T47D (cell line): ENCODE measurements at places on chromosomes 1 and 21.
A peak's percentile ranks its signal among the peaks of the same experiment; 100 is the strongest.

DNA sequence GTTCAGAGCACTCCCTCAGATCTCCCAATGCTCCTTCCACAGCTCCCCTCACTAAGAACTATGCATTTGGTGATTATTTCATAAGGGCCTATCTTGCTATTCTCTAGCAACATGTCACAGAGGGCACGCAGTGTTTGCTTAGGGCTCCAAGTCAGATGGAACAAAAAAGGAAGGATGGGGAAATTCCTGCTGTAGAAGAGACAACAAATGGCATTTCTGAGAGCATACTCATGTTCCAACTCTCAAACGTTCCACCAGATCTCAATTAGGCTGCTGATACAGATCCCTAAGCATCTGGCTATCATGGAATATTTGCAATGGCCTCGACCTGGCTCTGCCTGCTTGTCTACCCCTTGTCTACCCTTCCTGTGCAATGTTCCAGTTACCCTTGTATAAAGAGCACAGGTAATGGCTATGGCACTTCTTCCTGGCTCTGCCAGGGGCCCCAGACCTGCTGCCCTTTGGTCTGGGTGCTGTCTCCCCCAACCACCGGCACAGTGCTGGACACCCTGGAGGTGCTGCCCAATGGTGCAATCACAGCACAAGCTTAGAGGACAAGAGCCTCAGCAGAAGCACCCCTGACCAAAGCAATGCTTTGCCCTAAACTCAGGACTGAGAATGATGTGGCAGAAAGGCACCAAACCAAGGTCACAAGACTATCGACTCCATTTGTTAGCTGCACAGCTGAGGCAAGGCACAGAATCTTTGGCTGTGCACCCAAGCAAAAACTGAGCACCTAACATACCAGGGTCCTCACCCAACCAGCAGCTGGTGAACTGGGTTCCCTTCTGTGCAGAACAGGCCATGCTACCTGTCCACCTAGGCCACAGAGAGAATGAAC is 3.6 kb downstream of the PARP1 start:
- no peak for DNase-seq

- DNase-seq, result no peak
These were observed 107.6 kb downstream of the NOS1AP start for GRCh38 chr1:162177126-162177525.

GRCh38 chr1:13703558-13704490 is 3.8 kb downstream of the PRDM2 start:
- DNase-seq, result no peak

GRCh38 chr1:232574889-232575762 is 54.8 kb downstream of the SIPA1L2 start:
- peak; percentile 54 for DNase-seq

DNA sequence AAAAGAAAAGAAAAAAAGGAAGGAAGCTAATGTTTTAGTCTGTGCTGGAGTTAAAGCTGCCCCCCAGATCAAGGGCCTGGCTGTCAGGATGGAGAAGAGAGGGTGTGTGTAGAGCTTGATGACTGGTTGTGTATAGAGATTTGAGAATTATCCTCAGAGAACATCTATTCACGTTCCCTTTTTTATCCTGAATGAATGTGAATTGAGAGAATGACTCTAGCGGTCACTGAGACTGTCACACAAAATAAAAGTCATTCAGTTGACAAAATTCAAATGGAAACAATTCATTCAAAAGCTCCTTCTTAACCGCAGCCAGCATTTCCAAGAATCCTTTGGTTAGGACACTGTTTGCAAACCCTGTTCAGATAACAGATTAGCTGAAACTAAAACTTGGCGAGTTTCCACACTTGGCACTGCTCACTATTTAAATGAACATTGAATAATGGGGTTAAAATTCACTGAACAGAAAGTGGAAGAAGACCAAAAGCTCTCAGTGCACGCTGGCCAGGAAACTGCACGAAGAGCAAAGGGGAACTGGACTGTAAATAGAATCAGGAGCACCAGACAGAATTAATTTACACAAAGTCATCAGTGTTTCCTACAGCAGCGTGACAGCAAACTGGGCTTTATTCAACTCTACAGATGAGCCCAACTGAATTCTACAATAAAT is 13.6 kb upstream of the FAM89A start:
- DNase-seq, result no peak

DNA sequence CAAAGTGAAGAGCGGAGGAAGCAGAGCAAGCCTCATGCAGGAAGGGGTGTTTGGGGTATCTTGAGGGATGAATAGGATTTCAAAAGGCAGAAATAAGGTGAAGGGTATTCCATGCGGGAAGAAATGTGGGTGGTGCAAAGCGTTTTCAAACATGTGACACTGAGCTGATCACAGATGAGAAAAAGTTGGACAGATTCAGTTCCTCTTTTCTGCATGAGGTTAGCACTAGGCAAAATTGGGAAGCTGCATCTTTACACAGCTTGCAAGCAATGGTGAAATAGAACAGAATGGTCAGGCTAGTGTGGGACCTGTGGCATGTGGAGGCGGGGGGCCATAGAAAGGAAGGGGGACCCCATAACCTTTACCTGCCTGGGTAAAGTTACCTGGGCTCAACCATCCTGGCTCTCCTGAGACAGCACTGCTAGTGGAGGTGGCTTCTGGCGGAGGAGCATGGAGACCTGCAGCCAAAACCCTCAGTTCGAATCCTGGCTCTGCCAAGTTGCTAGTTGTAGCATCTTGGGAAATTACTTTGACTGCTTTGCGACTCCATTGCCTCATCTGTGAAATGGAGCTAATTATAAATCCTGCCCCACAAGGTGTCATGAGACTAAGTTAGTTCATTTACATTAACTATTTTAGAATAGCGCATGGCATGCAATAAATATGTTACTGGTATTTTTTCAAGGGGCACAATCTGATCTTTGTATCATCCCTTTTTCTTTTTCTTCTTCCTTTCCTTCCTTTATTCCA is 16.4 kb downstream of the KCNA10 start:
- DNase-seq, result no peak

DNA sequence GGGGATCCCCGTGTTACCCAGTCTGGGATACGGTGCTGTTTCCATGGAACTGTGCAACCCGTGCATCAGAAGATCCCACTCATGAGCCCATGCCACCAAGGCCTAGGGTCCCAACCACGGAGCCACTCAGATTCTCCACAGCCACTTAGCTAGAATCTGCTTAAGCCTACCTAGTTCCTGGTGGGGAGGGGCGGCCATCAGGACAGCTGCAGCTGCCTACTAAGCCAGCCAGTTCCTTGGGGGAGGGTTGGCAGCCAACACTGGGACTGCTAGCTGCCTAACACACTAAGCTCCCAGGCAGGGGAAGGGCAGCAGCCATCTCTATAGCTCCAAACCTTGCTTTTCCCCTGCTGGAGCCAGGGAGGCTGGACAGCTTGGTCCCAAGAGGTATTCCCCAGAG is 549.2 kb upstream of the BRINP3 start:
- DNase-seq, result no peak

- no peak for DNase-seq
These were observed 691.2 kb downstream of the USP25 start for GRCh38 chr21:16421007-16421406.

DNA sequence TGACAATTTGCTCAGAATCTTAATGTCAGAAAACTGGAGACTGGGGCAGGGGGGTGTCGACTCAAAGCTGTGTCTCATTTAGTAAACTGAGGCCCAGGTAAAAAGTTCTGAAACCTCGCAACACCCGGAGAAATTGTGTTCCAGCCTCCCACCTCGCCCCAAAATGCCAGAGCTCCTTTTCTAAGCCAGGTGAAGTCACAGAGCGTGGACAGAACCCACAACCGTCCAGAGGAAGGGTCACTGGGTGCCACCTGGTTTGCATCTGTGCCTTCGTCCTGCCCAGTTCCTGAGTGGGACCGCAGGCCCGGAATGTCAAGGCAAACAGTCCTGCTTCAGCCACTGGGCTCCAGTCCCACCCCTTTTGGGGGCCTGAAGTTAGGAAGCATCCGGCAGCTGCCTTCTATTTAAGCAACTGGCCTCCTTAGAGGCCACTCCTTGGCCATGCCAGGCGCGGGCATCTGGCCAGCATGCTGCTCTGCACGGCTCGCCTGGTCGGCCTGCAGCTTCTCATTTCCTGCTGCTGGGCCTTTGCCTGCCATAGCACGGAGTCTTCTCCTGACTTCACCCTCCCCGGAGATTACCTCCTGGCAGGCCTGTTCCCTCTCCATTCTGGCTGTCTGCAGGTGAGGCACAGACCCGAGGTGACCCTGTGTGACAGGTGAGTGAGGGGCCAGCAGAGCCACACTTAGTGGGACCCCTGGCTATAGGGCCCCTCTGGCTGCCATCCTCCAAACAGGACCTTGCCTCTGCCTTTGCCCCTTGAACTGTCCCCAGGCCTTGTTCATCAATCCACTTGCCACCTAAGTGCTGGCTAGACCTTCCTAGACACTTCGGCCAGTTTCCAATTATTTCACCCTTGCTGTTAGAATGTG is at the start of gene TAS1R1:
Gene TAS1R1, plus strand, starts transcription at position 401 of the 872 bp plus-strand sequence. Its CDS starts 67 bp downstream, at position 468.
- DNase-seq, result no peak

DNA sequence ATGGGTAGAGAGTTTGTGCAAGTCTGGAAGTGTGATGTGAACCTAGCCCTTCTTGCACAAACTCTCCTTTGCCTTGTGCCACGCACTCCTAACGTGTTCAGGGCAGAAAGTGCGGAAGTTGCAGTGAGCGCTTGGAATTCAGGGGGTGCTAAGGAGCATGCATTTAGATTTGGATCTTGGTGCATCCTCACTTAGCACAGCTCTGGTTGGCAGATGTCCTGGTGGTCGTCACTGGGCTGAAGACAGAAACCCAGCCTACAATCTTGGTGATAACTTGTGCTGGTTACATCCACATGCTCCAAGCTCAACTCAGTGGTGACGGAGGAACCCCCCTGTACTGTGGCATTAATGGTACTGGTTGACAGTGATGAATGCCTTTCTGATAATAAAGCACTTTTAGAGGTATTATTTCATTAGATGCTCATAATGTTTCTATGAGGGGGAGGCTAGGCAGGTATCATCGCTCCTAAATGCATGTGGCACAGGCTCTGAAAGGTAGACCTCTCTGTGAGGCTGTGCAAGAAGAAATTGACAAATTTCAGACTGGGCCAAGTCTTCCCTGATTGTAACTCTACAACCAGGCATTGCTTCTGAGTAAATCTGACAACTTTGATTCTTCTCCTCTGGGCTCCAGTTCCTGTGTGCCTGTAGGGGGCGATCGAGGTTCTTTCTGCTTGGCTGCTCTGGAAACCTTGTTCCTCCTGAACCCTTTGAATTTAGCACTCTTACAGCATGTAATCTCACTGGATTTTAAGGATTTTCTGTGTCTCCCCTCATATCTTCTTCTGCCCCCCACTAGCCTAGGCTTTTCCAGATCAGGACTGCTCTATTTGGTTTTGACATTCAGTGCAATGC is 40.6 kb downstream of the MAPKAPK2 start:
- DNase-seq, result peak; percentile 65

DNA sequence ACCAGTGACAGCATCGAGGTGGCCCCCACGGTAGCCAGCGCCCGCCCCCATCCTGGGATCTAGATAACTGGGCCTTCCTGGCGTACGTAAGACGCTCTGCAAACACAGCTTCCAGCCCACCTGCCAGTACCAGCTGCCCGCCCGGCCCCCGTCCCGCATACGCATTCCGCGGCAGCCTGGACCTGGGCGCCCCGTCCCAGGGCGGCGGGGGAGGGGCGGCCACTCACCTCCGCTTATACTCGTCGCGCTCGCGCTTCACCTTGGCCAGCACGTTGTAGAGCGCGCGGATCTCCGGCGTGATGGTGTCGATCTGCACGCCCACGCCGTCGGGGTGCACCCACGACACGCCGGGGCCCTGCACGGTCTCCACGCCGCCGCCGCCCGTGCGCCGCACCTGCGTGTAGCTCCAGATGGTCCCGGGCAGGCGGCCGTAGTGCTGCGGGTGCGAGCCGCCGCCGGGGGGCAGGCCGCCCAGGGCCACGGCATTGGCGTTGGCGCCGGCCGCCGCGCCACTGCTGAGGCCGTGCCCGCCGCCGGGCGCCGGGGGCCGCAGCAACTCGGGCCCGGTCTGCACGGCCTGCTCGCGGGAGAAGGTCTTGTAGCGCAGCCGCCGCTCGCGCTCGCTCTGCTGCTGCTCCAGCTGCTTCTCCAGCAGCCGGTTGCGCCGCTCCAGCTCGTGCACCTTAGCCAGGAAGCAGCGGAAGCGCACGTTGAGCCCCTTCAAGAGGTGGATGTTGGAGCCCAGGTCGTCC is 859 bp downstream of the IFFO2 start:
- peak; percentile 43 for DNase-seq

DNA sequence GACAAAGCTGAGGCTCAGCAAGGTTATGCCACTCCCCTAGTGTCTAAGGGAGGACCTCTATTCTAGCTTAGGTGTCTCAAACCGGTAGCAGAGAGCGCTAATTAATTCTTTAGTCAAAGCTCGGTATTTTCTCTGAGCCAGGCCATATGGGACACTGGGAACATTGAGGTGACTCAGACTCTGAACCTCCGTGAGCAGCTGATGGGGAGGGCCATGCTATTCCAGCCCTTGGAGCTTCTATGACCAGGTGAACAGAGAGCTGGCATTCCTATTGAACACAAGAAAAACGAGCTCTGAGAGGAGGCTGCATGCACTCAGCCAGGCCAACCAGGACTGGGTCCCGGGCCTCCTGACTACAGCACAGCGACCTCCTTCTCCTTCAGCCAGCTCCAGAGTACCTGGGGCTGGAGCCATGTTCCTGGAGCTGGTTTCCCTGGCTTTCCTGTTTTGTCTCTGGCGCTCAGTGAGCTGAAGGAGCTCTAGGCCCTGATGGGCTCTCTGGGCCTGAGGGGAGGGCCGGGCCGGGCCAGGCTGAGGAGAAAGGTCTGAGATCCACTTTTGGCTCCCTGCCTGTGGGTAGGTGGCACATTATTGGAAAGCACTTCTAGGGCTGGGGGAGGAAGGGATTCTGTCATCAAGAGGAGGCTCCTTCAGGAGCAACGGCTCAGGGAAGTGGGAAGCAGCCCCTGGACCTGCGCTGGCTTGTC is 37.0 kb downstream of the SLC9A1 start:
- no peak for DNase-seq

GRCh38 chr1:63831409-63831808 is 57.6 kb downstream of the ROR1 start:
- DNase-seq, result no peak

- no peak for DNase-seq
These were observed 136.4 kb downstream of the AKT3 start for GRCh38 chr1:243713470-243714186.
